A549 (cell line): ENCODE measurements at places on chromosomes 13 and 19.

- DNase-seq: no peak
These were observed 380.4 kb downstream of the PCDH9 start for GRCh38 chr13:66849706-66850105.

GRCh38 chr19:56476651-56477428 lies at the start of gene ZNF667:
TSS of gene ZNF667 (minus strand) at chr19:56477345. CDS start at chr19:56462370, 14,975 bp downstream.
- no peak for DNase-seq

DNA sequence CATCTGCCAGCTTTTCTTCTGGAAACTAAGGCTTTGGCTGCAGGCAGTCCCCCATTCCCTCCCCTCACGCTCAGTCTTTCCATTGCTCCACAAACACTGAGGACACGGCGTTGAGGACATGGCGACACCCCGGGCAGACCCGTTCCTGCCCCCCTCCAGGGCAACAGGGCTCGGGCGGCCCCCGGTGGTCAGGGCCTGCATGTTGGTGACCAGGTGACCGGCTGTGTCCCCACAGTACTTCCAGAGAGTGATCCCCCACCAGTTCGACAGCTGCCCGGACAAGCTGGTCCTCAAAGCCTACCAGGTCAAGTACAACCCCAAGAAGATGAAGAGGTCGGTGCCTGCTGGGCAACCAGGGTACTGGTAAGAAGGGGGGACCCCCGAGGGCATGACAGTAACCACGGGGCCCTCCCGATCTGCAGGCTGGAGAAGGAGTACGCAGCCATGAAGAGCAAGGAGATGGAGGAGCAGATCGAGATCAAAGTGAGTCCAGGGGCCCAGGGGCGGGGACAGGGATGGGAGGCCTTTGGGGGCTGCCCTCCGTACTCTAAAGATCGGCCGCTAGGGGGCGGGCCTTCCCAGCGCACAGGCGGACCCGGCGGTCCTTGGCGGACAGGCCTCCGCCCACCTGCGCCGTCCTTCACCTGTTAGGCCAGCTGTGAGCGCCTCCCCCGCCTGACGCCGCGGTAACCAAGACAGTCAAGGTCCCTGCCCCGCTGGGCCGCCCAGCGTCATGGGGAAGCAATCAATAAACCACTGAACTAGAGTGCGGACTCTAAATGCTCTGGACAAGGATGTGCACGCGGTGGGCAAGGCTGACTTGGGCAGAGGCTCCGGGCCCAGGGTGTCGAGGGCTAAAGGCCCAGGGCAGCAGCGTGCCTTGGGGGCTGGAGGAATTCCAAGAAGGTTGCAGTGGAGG lies 21.1 kb downstream of the PRR36 start:
- peak; percentile 78 for DNase-seq

DNA sequence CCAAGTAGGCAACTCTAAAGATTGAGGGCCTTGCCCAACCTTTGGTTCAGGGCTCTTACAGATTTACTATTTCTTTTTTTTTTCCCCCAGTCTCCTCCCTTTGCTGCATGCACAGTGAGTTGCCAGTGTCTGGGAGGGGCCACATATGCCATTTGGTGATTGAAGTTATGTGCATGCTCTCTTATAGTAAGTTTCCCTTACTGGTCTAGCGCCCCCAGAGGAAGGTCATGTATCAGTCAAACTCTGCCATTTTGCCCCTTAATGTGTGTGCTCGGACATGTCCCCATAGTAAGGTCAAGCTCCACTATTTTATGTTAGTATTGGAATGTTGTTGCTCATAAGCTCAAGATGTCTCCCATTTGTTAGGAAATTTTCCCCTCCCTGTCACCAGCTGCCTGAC lies 1138.0 kb upstream of the SLC10A2 start:
- peak; percentile 3 for DNase-seq

DNA sequence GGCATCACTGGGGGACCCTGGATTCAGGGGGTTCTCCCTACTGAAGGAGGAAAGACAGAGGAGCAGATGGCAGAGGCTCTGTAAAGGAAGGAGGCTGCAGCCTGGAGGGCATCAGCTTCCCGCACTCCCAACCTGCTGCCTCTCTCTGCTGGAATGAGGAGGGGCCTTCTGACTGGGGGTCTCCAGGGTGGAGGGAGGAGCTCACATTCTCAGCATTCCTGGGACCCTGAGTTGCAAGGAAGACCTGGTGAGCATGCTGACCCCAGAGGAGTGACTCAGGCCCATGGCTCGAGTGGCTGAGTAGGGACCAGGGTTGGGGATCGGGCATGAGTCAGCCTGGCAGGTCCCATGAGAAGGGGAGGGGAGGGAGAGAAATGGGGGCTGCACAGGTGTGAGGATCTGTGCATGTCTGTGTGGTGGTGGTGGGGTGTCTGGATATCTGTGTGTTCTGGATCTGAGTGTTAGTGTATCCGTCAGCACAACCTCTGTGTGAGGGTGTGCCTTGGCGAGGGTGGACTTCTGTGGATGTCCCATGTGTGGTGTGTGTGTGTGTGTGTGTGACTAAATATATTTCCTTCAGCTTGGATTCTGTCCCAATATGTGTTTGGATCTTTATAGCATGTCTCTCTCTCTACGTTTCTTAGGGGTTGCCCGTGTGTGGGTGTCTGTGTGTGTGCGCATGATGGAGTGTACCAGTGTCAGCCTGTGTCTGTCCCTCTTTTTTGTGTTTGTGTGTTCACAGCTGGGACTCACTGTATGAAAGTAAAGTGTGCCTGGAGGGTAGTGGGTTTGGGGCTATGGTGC lies 4.6 kb downstream of the AXL start:
- DNase-seq: peak; percentile 94

GRCh38 chr13:95494082-95494681 lies 58.3 kb upstream of the CLDN10 start:
- DNase-seq: peak; percentile 48

DNA sequence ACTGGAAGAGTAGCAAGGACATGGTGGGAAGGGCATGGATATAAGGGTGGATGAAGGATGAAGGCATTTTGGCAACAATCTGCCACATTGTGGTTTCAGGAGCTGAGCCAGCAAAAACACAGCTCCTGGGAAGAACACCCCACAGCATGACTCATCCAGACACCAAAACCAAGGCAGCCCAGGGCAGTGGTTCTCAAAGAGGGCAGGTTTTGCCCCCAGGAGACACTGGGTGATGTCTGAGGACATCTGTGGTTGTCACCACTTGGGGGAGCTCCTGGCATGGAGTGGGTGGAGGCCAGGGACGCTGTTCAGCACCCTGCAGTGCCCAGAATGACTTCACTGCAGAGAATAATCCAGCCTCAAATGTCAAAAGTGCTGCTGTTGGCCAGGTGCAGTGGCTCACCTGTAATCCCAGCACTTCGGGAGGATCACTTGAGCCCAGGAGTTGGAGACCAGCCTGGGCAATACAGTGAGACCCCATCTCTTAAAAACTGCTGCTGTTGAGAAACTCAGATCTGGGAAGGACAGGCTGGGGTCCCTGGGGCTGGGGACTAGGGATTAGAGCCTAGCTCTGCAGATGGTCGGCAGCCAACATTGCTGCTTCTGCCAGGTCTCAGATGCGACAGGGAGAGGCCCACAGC lies 16.1 kb downstream of the ZFR2 start:
- DNase-seq: peak; percentile 41

DNA sequence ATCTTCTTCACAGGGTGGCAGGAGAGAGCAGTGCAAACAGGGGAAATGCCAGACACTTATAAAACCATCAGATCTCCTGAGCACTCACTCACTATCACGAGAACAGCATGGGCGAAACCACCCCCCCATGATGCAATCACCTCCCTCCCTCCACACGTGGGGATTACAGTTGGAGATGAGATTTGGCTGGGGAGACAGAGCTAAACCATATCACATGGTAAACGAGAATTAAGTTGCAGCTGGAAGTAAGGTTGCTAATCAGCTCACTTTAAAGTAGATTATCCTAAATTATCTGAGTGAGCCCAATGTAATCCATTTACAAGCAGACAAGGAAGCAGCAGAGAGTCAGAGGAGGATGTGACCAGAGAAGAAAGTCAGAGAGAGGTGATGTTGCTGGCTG lies 102.2 kb upstream of the IPO5 start:
- peak; percentile 3 for DNase-seq

DNA sequence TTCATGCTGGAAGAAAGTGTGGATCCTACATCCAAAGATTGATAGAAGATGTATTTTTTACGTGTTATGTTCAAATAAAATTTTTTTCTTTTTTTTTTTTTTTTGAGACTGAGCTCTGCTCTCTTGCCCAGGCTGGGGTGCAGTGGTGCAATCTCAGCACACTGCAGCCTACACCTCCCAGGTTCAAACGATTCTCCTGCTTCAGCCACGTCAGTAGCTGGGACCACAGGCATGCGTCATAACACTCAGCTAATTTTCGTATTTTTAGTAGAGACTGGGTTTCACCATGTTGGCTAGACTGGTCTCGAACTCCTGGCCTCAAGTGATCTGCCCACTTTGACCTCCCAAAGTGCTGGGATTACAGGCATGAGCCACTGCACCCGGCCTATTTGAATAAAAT lies 65.7 kb downstream of the KLF12 start:
- DNase-seq: no peak

DNA sequence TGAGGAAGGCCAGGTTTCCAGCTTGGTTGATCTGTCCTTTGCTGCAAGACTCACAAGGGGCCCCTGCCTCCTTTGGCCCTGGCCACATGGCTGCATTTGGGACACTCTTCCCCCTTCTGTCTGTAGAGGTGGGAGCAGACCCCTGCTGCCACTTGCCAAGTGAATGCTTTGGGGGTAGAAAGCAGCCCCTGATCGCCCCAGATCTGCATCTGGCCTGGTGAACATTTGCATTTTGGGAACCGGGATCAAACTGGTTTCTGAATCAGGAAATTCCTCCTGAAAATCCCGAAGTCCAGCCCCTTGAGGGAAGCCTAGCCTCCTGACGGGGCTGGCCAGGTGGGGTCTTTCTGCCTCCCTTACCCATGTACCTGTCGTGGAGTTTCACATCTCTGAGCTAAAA lies 14.9 kb downstream of the DPF1 start:
- DNase-seq: no peak

DNA sequence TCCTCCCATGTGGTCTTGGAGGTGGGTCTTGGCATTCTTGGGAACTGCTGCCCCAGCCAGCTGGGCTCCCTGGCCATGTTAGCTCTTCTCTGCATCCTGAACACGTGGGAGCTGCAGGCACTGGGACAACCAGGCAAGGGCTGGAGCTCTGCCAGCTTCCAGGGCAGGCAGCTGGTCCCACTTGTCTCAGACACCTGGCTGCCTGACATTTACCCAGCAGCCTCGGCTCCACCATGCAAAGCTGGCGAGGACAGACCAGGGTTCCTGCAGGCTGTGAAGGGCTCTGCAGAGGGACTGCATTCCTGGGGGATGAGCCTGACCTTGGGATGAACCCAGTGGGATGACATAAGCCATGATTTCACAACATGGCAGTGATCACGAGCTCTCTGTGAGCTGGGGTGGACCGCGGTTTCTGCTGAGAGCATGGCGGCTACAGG lies 99.0 kb upstream of the TSHZ3 start:
- no peak for DNase-seq

- DNase-seq: no peak
These were observed 50.1 kb downstream of the CEP89 start for GRCh38 chr19:32921624-32922023.

DNA sequence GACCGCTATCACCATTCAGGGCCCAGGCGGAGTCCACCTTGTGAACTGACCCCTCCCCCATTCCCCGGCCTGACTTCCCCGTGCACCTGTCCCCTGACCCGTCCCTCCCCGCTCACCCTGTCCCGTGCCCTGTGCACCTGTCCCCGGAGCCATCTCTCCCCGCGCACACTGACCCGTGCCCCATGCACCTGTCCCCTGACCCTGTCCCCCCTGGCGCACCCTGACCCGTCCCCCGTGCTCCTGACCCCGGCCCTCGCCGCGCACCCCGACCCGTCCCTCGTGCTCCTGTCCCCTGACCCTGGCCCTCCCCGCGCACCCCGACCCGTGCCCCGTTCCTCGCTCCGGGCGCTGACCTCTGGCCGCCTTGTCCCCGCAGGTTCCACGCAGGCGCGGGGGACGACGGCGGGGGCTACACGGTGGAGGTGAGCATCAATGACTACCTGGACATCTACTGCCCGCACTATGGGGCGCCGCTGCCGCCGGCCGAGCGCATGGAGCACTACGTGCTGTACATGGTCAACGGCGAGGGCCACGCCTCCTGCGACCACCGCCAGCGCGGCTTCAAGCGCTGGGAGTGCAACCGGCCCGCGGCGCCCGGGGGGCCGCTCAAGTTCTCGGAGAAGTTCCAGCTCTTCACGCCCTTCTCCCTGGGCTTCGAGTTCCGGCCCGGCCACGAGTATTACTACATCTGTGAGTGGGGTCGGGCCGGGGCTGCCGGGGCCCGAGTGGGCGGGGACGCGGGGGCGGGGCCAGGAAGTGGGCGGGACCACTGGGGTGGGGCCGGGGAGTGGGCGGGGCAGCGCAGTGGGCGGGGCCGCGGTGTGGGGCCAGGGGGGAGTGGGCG lies 9.7 kb downstream of the EFNA2 start:
- no peak for DNase-seq

DNA sequence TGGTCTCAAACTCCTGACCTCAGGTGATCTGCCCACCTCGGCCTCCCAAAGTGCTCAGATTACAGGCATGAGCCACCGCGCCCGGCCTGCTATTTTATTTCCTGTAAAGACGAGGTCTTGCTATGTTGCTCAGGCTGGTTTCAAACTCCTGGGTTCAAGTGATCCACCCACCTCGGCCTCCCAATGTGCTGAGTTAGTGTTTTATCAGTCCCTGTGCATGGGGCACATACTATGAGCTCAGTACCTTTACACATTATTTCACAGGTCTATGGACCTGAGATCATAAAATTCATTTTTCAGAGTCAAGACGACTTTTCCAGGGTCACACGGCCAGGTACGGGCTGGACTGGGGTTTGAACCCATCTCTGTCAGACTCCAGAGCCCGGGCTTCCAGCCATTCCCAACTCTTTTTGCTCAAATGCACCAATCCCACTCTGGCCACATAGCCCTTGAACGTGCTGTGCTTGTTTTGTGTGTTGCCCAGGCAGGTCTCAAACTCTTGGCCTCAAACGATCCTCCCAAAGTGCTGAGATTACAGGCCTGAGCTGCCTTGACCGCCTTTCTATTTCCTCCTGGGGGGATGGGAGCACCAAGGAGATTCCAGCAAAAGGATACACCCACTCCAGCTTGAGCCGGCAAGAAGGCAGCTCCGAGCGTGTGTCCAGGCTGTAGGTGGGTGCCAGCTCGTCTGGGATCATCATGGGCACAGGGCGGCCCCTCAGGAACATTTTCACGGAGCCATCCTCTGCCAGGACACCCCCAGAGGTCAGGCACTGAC lies 1.1 kb downstream of the EML2 start:
- DNase-seq: no peak

DNA sequence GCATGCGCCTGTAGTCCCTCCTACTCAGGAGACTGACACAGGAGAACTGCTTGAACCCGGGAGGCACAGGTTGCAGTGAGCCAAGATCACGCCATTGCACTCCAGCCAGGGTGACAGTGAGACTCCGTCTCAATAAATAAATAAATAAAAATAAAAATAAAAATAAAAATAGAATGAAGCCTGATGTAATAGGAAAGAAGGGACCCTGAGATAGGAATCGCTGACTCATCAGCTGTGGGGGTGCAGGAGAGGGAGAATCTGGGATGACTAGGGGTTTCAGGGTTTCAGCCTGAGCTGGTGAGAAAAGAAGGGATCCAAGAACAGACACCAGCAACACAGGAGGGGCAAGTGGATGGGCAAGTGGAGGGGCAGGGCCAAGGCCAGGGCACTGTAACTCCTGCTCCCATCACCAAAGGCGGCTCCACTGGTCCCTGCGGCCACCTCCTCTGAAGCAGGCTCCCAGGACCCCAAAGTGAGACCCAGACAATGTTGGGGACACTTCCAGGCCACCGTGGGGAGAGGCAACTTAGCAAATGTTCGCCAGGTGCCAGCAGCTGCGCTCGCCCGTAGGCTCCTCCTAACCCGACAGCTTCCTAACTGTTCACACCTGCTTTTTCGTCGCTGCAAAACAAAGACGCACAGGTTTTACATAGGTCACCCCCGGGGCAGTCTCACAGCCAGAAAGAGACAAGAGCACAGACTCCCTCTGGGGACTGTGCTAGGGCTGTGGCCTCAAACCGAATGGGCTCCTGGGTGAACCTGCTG lies 1.2 kb downstream of the HAUS8 start:
- DNase-seq: no peak
